ENCODE measurements at places on chromosomes 5 and 9.

DNA sequence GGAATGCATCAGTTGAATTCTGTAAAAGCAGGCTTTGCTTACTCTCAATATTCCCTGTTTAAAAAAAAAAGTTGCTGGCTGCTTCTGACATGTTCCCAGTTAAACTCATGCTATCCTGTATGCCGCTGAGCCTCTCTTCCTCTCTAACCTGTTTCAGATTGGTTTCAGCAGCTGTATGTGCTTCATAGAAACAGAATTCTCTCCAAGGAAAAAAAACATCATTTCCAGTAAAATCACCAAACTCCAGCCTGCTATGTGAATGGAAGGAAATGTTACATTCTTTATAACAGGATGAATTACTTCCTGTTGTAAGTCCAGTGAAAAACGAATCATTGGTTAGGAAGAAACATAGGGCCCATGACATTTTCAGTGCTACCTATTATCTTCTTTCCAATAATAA, 25.7 kb upstream of the KCNV2 start:
- peak; percentile 18 for DNase-seq

DNA sequence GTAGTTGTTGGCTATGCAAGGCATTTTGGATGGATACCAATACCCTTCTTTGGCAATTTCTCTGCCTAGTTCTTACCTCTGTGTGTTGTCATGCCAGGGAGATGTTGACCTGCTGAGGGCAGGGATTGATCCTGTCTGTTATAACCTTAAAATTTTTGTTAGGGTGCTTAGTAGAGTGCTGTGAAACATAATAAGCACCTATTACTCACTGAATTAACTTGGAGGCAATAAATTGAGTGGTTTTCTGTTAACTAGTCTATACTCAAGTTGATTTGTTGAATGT, 177.2 kb downstream of the ARHGAP26 start:
- no peak for DNase-seq

- no peak for DNase-seq
Observed at GRCh38 chr5:66362046-66362445, 217.9 kb downstream of the SREK1 start.

GRCh38 chr5:140927228-140927573, 1.1 kb downstream of the PCDHAC1 start:
- DNase-seq, result no peak

GRCh38 chr5:24444414-24444813, 200.4 kb downstream of the CDH10 start:
- no peak for DNase-seq

All from foreskin fibroblast (primary cell).